ENCODE measurements at places on chromosomes 7 and 10. TPM values are rescaled to one million over a fixed set of nuclear protein-coding genes. Genes with fewer than 3 reads are reported as not detected.

DNA sequence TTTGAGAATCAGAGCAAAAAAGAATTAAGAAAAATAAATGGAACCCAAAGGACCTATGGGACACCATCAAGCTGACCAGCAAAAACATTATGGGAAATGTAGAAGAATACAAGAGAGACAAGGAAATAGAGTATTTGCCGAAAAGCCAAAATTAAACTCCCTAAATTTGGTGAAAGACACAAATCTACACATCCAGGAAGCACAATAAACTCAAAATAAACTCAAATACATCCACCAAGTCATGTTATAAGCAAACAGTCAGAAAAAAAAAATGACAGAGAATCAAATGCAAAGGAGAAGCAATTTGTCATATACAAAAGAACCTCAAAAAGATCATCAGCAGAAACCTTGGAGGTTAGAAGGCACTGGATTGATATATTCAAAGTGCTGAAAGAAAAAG is 105.4 kb downstream of the ZNF33B start:
- no peak for DNase-seq

DNA sequence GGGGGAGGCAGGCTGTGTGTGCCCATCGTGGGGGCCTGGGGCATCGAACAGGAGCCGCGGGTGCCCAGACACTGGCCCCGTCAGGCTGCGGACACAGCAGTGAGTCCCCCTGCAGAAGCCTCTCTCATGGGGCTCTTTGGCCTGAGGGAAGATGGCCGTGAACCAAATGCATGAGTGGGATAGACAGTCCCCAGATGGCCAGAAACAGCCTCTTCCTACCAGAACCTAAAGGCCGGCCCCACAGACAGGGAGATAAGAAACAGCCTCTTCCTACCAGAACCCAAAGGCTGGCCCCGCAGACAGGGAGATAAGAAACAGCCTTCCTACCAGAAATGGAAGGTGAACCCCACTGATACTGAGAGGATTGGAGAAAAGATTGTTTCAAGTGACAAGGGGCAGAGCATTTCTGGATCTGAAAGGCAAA is 16.6 kb downstream of the IDI2 start:
- DNase-seq = no peak

- no peak for DNase-seq
These were observed 5.6 kb upstream of the NUP205 start for GRCh38 chr7:135552148-135552547.

DNA sequence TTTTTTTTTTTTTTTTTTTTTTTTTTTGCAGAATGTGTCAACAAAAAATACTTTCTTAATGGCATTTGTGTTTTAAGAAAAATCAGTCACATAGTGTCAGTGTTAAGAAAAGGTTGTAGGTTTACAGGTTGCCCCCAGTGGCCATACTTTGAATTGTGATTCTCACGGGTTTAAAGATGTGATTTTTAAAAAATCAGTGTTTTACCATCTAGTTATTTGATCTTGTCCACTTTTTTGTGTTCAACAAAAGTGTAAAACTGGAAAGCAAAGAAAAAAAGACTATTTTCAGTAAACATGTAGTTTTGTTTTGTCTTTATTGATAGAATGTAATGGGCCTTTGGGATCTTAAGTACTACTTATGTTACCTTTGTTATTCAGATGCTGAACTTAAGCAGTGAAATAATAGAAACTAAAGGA is 25.7 kb downstream of the SUV39H2 start:
- DNase-seq = no peak

The OR2A12 gene
- not detected for total RNA-seq

The BLNK gene
- not detected for total RNA-seq
